ENCODE measurements at places on chromosomes 16 and 17. TPM values are rescaled to one million over a fixed set of nuclear protein-coding genes. Genes with fewer than 3 reads are reported as not detected.
A peak's percentile ranks its signal among the peaks of the same experiment; 100 is the strongest.

DNA sequence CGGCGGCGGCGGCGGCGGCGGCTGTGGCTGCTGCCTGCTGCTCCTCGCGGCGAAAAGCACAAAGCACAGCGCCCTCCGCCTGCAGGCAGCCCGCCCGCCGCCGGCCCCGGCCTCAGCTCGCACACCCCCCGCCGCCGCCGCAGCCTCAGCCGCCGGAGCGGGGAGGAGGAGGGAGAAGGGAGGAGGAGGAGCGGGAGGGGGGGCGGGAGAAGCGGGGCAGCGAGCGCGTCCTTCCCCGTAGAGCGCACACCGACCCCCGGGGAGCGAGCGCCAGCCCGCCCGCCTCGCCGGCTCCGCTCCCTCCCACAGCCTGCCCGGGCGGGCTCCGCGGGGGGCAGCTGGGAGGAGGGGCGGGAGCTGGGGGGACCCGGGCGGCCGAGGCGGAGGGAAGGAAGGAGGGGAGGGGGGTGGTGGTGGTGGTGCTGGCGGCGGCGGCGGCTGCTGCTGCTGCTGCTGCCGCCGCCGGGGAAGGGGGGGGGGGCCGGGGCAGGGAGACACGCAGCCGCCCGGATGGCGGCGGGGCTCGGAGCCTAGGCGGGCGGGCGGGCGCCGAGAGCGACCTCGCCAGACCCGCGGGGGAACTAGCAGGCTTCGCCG, at the start of gene UBTF:
Gene UBTF, minus strand, starts transcription at position 60 of the 597 bp plus-strand sequence. CDS start 1,446 bp downstream, outside the sequence.
- peak; percentile 71 for DNase-seq

DNA sequence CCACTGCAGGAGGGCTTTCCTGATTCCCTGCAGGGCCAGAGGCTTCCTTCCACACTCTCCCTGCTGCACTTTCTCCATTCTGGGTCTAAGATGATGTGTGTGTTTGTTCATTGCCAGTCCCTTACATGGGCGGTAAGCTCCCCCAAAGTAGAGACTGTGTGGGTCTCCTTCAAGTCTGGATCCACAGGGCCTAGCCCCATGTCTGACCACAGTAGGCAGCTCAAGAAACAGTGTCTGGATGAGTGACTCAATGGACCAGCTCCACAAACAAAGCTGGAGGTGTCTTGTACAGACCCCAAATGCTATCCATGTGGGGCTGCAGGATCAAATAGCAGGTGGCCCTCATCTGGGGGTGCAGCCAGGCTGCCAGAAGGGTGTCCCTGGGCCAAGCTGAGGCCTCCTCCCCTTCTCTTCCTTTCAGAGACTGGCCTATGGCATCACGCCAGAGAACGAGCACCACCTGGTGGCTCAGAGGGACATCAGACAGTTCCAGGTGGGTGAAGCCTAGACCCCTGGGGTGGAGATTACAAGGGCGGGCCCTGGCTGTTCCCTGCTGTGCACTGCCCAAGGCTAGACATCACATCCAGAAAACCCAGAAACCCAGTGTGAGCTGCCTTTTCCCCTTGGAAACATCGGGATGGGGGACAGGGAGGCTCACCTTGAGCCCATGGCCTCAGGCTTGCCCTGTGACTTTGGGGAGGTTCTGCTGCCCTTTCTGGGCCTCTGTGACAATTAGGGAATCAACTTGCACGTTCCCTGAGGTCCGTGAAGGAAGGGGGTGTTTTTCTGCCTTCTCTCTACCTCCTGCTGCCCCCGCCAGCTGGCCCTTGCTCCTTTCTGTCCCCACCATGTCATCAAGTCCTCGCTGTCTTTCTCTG, 45.9 kb downstream of the SLC6A2 start:
- peak; percentile 51 for DNase-seq

GRCh38 chr16:53980675-53981074, 276.7 kb downstream of the FTO start:
- DNase-seq = no peak

DNA sequence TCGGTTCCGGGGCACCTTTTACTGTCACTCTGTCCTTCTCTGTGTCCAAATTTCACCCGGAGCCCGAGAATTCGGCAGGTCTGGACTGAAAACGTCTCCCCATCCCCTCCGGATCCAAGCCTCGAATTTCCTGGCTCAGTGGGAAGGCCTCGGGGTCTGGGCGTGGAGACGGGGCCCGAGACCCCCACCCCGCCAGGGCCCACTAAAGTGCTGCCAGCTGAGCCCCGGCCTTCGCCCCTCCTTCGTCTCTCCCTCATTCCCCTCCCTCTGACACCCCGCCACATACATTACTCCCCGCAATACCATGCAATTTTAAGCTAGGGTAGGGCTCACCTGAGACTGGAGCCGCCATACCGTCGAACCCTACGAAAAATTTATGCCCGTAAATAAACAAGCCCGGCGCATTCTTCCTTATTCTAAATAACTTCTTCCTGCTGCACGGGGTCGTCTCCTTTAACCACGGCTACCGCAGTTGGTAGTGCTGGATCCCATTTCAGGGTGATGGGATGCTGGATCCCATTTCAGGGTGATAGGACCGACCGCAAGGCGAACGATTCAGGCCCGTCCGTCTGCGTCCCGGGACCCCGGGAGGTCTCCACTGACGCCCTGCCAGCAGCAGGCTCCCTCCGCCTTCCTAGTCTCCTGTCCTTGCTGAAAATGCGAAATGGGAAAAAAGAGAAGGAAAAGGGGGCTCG, 4.4 kb upstream of the OR1F1 start:
- no peak for DNase-seq

EIF3CL gene
- 81.8 TPM for total RNA-seq

GRCh38 chr16:12417030-12417814, 386.5 kb downstream of the CPPED1 start:
- no peak for DNase-seq

DNA sequence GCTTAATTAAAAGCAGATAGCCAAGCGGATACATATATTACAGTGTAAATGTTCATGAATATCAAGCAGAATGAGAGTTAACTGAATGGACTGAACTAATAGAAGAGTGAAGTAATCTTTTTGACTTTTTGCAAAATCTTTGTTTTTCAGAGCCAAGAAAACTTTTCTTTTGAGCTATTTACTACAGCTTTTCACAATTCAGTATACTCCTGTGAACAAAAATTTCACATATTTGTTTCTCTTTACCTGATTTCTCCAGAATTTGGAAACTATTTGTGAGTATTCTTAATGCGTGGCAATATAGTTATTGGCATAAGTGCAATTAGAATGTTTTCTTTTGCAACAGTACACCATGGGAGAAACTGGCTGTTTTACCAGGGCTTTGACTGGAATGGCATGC, 9.1 kb upstream of the DUXB start:
- no peak for DNase-seq

- DNase-seq = no peak
Observed at GRCh38 chr16:84454611-84455010, 49.8 kb downstream of the MEAK7 start.

CA4 gene
- 0.67 TPM for total RNA-seq

- no peak for DNase-seq
Observed at GRCh38 chr17:80605326-80606066, 60.9 kb downstream of the RPTOR start.

Data from liver (tissue), 10 donors.